NB4 (cell line): ENCODE measurements at places on chromosomes 12 and 14.

DNA sequence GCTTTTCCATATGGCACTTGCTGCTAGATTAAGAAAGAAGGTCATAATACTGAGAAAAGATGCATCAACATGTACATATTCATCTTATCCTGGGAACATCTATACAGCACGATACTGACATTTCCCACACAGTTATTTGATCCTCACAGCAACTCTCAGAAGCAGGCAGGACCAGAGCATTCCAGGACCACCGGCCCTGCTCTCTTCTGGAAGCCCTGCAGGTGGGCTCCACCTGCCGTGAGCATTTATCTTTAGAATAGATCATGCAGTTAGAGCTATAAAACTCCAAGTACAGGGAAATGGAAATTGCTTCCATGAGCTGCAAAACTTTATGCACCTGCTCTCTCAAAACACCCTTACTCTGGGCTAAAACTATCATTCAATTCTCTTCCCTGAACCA is 5.5 kb upstream of the BDKRB1 start:
- DNase-seq = no peak

DNA sequence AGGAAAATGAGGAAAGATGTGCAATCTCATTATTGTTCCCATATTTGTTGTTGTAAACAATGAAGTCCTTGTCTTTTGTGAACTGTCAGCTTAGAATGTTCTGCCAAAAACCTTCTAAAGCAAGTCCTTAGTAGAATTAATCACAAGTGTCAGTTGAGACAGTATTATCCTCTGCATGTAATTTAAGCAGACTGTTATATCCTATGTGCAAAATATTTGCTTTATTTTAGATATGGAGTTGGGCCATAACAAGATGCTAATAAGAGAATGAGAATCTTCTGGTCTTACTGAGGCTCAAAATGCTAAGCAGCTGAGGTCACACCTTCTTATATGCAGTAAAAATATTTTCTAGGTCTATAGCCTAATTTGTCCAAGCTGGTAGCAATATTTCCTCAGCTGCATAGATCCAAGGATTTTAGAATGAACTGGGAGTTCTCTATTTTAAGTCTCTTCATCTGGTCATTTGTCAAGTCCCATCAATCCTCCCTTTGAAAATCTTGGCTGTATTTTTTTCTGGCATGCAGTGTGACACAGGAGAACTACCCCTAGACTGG is 222.3 kb upstream of the NAV3 start:
- no peak for DNase-seq

- no peak for DNase-seq
Observed at GRCh38 chr14:79197516-79197915, 1013.8 kb downstream of the DIO2 start.

DNA sequence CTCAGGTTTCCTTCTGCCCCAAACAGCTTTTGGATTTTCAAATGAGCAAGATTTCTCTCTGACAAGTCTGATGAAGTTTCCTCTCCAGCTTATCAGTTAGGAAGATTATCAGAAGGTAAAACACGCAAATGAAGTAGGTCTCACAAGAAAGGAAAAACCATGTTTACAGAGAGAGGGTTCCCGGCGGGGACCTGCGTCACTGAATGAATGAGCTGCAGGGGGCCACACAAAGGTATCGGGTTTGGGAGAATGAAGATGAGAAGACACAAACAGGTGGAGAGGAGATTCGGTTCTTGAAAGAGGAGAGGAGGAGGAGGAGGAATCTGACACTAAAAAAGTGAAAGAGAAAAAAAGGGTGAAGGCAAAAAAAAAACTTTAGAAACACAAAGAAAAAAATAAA is 208.6 kb downstream of the CALM1 start:
- no peak for DNase-seq

DNA sequence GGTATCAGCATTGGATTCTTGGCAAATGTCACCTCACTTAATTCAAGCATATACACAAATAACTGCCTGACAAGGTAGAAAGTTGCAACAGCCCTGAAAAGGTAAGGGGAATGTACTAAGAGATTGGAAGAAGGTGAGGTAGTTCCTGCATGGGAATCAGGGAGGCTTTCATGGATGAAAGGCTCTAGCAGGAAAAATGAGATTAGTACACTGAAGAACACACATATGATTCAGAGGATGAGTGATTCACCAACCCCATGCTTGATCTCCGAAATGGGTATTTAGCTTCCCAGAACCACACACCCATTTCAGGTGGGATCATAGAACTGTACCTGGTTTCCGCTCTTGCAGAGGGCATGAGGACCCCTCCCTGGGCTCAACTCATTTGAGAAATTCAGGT is 65.8 kb downstream of the PAH start:
- DNase-seq = no peak

- DNase-seq = no peak
Observed at GRCh38 chr12:33876618-33877017, 145.7 kb upstream of the ALG10 start.

GRCh38 chr14:91207008-91207407 is 37.5 kb downstream of the GPR68 start:
- no peak for DNase-seq

- DNase-seq = peak; percentile 31
Observed at GRCh38 chr12:106753526-106753925, 21.0 kb upstream of the RIC8B start.

DNA sequence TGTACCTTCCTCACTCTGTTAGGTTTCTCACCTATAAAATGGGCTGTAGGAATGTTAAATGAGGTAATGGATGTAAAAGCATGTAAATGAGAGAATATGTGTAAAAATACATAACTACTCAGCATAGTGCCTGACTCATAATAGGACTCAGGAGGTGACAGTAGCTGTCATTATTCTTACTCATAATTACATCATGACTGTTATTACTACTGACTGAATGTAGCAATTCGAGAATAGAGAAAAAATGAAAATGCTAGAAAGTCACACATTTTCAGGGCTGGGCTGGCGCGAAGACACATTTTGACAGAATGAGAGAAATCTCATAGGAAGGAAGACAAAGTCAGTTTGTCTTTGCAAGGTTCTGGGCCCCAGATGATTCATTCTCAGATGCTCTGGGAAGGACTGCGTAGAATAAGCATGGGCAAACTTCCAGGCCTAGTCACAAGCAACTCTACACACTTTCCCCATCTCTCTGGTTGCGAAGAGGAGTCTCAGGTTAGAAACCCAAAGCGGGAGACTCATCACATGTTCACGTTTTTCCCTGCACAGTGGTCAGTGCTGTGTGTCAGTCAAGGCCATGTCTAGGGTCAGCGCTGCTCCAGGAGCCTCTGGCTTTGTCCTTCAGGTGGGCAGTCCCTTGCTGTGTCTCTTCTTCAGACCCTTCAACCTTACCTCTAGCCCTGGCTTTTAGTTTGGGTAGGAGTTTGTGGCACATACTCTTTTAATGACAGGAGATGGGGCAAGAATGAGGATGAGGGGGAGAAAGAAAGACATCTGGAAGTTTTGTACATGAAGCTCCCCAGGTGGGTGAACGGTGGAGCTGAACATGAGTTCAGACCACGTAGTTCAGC is 8.4 kb downstream of the GPRC5A start:
- no peak for DNase-seq

DNA sequence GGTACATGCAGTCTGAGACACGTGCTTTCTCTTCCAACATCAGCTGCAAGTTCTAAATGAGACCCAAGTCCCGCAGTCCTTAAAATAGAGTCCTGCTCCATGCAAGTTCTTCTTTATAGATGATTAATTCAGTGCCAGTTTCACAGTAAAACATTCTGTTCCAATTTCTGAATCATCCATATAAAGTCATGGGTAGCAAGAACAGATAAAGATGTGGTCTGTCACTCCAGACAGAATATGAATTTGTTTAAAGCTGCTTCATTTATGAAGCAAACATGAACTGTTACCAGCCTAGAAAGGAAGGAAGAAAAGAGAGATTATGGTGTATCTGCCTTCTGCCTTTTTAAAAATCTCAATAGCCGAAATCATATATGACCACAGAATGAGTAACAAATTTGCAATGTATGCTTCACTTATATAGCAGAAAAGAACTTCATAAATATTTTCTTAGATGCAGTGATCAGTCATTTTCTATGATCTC is 83.3 kb downstream of the KITLG start:
- no peak for DNase-seq

- DNase-seq = peak; percentile 28
Observed at GRCh38 chr12:121955258-121956237, 37.2 kb downstream of the CFAP251 start.

GRCh38 chr12:88624911-88625310 is 44.6 kb upstream of the KITLG start:
- no peak for DNase-seq

DNA sequence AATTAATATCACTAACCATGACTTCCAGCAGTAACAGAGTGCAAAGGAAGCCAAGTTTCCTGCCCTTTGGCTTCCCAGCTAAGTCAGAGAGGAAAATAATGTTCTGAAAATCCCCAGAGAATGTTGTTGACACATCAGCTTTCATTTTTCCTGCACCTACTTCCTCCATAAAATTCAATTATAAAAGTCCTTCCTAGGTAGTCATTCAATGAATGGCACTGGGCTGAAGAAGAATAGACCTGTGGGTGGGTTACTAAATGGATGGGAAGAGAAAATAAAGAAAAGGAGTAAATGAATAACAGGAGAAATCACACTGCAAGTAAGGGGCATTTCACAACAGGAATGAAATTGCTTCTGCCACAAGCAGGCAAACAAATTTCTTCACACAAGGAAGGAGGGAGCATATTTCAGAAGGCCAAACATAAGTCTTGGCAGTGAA is 73.2 kb upstream of the MDM1 start:
- peak; percentile 40 for DNase-seq

DNA sequence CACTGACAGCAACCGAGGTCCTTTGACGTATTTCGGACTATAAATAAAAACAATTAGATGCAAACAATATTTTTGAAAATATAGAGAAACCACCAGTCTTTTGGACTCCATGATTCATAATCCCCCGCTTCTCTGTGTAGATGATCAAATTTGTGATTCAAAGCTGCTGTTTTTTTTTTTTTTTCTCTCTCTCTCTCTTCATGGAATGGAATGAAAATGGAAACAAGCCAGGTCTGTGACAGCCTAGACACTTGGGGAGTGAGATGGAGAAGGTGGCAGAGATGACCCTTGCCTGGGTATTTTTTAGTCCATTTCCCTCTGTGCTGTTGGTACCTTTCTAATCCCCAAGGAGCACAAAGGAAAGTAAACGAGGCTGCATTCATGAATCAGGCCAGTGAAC is 248.5 kb downstream of the GLT1D1 start:
- DNase-seq = no peak

- DNase-seq = no peak
Observed at GRCh38 chr14:54652188-54652587, 85.3 kb downstream of the SAMD4A start.

GRCh38 chr14:73457041-73457923 is 1.1 kb downstream of the NUMB start:
- DNase-seq = peak; percentile 46

GRCh38 chr12:3492793-3493042 is 1.7 kb downstream of the PRMT8 start:
- no peak for DNase-seq

DNA sequence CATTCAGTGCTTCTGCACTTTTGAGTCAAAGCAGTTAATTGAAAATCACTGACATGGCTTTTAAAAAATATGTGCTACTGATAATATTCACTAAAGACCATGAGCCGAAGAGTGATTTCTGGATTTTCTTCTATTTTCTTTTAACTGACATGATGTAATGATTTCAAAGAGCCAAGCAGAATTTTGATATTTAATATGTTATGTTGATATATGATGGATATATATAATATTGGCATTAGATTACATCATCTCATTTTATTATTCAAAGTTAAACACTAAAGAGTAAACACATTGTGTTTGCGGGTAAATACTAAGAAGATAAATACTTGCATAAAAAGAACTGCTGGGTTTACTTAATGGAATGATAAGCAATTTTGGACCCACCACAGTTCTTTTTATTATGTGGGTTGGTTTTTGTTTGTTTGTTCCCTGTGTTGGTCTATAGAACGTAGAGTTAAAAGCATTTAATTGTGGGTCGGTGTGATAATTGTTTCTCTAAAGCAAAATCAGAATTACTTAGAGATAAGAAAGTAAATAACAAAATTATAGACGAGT is 692 bp downstream of the SPIC start:
- DNase-seq = no peak

DNA sequence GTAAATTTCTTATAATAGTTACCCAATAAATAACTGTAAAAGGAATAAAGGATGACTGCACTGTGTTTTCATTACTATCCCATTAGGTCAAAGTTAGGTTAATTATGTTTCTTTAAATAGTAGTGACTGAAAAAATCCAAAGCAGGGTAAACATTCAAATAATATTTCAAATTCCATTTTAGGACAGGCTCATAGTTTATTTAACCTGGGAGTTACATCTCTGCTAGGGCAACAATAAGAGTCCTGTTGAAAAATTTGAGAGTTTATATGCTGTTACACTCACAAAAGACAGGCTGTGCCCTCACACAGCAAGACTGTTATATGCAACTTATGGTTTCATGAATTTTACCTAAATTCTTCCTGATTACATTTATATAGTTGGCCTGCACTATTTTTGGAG is 8.0 kb downstream of the ERP27 start:
- DNase-seq = no peak

DNA sequence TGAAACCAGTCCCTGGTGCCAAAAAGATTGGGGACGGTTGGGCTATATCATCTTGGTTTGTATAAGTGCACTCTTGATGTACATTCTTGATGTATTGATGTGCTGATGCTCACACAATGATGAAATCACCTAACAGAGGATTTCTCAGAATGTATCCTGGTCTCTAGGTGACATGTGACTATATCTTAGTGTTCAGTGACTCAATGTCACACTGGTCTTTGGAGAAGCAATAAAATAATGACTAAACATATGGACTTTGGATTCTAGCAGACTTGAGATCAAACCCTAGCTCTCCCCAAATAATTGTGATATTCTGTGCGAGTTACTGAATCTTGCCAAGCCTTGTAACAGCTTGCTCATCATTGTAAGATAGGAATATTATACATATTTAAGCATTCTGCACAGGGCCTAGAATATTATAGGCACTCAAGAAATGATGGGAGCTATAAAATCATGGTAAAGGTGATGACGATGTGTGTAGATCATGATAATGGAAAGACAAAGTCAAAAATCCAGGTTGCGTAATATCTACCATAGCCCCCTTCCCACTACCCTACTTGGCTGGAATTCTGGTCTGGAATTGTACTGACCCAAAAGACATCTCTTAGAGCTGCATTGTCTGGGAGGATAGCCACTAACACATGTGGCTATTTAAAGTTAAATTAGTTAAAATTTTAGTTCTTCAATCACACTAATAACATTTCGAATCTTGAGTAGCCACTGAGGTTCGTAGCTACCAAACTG is 117.6 kb upstream of the PWP1 start:
- no peak for DNase-seq

- DNase-seq = peak; percentile 7
Observed at GRCh38 chr14:66401449-66402095, 84.6 kb upstream of the CCDC196 start.
